Fibroblast of the conjunctiva (primary cell): ENCODE measurements at places on chromosomes 5 and 9.

DNA sequence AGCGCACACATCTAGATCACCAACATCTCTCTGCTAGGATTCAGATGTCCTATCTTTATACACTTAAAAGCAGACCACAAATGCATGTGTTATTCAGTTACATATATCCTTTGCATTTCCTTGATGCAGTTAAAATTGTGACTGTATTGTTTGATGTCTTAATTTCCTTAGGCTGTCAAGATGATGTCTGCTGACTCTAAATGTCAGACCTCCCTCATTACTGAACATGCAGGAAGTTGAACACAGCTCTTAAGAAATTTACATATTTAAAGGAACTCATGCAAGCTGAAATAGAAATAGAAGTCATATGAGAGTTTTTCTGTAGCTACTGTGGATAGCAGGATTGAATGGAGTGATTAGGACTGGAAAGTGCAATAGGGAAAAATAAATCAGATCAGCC, 336.5 kb upstream of the SEMA6A start:
- no peak for DNase-seq

- no peak for DNase-seq
Measured at GRCh38 chr5:114223866-114224265, 138.0 kb upstream of the KCNN2 start.

DNA sequence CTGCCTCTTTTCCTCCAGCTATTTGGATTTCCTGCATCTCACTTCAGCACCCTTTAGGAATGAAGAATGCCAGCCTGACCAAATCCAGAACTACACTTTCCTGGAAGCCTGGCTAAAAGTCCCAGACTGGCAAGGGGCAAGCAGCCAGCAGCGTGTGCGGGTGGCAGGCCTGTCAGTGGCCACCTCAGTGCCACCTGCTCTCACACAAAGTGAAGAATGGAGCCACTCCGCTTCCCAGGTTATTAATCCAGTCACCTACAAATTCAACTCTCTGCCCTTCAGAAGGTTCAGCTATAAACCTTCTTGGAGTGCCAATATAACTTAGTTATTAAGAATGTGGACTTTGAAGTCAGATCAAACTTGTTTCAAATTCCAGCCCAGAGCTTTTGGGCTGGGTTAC, 6.7 kb upstream of the ALDOB start:
- DNase-seq = no peak

- peak; percentile 43 for DNase-seq
Measured at GRCh38 chr9:89597711-89598362, 7.0 kb upstream of the GADD45G start.

DNA sequence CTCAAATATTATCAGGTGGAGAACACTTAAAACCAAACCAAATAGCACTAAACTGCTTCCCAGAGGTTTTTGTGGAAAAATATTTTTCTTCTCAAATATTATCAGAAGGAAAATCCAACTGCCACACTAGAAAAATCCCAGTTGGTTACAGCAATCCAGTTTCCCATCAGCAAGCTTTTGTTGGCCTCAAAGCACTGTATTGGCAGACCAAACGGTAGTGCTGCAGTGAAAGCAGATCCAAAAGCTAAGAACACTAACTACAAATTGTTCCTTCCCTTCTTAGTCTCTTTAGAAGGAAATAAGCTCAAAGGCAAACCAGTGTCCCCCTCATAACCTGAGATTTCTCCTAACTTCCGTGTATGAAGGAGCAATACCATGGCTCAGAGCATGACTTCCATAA, 105.3 kb downstream of the TRIM36 start:
- DNase-seq = no peak

DNA sequence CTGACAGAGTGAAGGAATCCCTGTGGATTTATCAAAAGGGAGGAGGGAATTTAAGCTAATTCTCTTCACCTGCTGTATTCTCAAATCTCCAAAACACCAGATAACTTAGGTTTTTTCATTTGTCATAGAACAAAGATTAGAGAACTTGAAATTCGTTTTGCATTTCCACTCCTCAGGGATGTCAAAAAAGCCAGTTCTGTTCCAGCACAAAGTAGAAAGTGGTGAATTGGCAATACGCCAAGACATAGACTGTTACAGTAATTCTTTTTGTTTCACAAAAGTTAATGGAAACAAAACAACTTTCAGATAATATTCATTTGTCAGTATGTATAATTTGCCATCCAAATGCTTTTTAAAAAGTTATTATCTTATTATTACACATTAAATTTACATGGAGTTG, 15.0 kb downstream of the S1PR3 start:
- no peak for DNase-seq

DNA sequence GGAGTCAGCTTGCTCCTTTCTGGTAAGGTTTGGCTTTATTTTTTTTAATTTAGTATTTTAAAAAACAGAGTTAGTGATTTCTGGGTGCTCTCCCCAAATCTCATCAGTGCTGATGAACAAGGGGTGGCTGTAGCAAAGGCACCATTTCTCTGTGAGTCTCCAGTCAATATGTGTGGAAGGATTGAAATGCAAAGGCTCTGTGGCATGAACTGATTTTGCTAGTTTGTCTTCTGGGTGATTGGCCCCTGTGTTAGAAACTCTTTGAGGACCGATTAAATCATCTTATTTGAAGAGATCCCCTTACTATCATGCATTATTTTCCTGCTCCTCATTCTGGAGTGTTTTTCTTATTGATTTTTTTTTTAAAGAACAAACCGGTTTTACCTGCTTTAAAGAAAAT, 596 bp downstream of the TEK start:
- DNase-seq = no peak

GRCh38 chr9:2824564-2824963, 19.3 kb downstream of the PUM3 start:
- no peak for DNase-seq

- DNase-seq = peak; percentile 72
Measured at GRCh38 chr5:92687821-92688722, 892.9 kb downstream of the NR2F1-AS1 start.

DNA sequence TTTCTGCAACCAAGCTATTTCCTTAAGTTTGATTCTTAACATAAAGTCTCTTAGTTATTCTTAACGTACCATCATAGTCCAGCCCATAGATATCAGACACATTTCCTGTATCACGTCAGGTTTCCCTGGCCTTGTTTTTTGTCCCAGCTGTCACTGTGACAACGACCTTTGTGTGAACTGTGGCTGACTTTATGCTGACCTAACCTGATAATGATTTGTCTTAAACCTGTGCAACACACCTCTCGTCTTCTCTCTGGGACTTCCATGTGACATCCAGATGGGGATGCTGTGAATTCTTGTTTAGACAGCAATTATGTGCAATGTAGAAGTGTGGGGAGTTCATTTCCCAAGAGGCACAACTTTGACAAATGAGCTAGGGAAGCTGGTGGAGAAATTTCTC, 662.8 kb downstream of the PTPRD start:
- DNase-seq = no peak

DNA sequence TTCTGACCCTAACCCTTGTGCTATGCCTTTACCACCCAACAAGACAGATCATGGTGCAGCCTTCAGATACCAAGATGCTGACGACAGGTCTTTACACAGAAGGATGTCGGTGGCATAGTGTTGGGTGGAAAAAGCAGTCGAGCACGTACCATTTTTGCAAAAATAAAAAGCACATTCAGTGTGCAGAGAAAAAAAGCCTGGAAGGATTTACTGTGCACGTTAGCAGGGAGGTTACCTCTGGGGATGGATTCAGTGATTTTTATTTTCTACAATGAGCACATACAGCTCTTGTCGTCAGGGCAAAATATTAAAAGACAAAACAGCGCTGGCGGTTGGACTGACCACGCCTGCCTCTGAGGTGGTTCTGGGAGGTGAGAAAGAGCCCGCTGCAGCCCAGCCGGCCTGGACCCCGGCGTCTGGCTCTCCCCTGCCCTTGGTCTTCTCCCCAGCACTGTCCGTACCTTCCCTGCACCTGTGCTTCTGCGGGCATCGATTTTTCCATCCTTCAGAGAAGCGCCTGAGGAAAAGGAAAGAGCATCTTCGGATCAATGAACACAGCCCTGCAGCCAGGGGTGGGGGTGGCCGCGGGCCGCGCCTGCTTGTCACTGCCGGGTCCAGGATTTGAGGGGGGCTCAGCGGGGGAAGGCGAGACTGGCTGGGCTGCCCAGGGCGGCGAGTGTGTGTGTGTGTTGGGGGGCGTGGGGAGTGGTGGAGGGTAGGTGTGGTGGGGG, 200.0 kb upstream of the IER5L start:
- DNase-seq = no peak

GRCh38 chr5:180330270-180330648, 22.9 kb downstream of the GFPT2 start:
- no peak for DNase-seq

- no peak for DNase-seq
Measured at GRCh38 chr5:37641933-37642332, 197.9 kb downstream of the GDNF start.

DNA sequence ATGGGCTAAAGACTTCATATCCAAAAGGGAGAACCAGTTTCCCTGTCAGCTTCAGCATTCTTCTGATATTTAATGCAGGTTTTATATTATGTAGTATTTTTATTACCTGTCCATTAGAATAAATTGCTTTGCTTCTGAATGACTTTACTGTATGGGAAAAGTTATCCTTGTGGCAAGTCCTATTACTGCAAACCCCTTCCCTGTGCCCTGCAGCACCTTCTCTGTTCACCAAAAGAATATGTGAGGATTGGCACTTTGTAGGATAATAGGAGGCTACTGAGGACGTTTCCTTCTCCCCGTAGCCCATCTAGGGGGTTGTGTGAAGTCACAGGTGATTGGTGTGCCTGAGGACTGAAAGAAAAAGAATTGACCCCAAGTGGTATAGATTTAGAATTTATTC, 296.1 kb downstream of the KDM4C start:
- no peak for DNase-seq

DNA sequence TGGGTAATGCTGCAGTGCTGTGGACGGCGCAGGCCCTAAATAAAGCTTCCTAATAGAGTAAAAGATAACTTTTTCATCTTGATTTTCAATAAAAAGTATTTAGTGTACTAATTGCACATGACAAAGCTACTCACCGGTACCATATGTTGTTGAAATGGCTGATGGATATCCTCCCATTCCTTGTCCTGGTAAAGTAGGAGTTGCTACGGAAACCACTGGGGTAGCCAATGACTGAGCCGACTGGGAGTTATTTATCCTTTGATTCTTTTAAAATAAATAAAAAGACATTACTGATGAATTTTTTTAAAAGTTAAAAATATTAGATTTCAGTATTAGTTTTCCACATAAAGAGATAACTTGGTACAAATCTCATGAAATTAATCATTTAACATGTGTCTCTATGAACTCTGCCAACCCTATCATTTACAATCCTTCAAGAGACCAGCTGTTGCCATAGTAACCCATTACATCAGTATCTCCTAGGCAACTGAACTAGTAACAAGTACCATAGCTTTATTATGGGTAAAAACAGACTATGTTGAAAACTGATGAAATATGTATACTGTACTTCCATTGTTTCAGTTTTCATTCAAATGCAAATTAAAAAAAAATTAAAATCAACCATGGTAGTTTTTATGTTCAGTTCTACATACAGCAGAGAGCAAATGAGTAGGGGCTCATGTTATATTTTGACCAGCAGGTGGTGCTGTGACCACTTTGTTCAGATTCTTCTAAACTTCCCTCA, 153.7 kb downstream of the MEF2C start:
- peak; percentile 68 for DNase-seq

GRCh38 chr9:115799734-115800133, 353.9 kb upstream of the PAPPA start:
- no peak for DNase-seq

GRCh38 chr9:22054076-22054475, 45.0 kb upstream of the CDKN2B start:
- no peak for DNase-seq

DNA sequence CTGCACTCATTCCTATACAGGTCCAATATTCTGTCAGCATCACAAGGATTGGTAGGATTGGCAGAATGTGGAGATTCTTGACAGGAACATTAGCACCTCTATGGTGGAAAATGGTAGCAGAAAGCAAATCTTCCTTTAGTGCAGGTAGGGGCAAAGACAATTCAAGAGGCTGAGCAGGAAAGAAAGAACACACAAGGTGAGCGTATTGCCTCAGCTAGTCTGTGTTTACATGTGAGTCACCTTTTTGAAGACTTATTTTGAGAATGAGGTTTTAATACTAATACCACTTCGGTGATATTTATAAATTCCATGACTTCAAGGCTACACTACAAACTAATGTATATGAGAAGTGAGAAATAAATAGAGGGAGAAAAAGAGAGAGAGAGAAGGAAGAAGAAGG, 717.0 kb downstream of the BRINP1 start:
- DNase-seq = no peak

- DNase-seq = no peak
Measured at GRCh38 chr9:31535651-31536050, 848.8 kb upstream of the ACO1 start.

- no peak for DNase-seq
Measured at GRCh38 chr9:130150779-130151382, 21.3 kb upstream of the NCS1 start.

- no peak for DNase-seq
Measured at GRCh38 chr9:19294219-19294618, 63.7 kb downstream of the DENND4C start.

DNA sequence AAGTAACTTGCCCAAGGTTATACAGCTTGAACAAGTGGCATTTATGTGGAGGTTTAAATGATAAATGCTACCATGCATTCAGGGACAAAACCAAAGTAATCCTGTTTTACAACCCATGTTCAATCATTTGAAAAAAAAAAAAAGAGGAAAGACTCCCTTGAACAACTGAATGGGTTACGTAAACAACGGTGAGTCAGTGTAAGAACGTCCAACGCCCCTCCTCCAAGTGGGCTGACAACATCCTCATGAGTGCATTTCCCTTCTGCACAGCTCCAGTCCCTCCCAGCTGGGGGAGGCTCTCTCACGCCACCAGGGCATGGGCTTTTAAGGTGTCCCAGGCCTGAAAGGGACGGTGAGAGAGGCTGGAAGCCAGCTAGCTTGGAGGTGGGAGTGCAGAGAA, 90.0 kb downstream of the PRRT1B start:
- peak; percentile 90 for DNase-seq

DNA sequence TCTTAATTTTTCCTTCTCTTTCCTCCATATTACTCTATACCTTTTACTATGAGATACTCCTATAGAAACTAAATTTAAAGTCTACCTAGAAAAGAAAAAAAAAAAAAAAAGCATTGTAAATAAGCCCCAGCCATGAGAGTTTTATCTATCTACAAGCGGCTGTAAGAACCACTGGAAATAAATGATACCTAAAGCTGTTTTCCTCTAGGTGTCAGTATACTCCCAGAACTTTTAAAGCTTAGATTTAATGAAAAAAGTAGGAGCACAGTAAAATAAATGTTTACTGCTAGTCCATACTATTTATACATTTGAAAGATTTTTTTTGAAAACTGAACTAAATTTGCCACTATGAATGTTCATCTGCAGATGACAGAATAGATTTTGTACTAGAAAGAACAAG, 26.2 kb downstream of the TYRP1 start:
- DNase-seq = peak; percentile 46
